ENCODE measurements at places on chromosomes 13 and 19. TPM values are rescaled to one million over a fixed set of nuclear protein-coding genes. Genes with fewer than 3 reads are reported as not detected.
A peak's percentile ranks its signal among the peaks of the same experiment; 100 is the strongest.

LGALS7B gene
- not detected for total RNA-seq

DNA sequence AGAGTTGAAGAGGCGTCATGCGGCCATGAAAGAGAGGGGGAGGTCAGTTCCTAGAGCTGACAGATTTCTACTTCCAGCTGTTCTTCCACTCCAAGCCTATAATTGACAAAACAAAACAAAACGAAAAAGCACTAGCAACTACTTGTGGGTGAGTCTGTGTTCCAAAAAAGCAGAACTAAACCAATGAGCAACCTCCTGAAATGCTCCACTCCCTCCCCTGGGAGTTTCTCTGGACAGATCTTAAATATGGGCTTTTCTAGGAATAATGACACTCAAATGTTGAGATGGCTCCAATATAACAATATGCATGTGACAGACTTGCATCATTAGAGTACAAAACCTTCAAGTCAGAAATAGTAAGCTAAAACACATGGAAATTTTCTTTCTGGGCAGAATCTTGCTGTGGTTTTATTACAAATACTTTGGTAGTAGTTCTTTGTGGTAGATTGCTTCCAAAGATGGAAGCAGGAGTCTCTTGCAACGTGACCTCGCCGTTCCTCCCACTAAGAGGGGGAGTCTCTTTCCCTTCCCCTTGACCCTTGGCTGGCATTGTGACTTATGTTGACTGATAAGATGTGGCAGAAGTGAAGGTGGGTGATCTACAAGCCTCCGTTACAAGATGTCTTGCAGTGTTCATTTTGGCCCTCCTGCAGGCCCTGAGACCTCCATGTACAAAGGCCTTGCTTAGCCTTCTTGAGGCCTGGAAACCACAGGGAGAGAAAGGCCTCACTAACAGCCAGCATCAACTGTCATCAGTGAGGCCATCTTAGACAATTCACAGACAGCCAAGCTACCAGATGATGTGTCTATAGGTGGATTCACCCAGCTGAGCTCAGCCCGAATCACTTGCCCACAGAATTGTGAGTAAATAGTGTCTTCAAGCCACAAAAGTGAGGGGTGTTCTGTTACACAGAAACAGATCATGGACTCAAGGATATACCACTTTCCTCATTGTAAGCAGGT is 173.1 kb upstream of the RFC3 start:
- peak; percentile 82 for DNase-seq

DNA sequence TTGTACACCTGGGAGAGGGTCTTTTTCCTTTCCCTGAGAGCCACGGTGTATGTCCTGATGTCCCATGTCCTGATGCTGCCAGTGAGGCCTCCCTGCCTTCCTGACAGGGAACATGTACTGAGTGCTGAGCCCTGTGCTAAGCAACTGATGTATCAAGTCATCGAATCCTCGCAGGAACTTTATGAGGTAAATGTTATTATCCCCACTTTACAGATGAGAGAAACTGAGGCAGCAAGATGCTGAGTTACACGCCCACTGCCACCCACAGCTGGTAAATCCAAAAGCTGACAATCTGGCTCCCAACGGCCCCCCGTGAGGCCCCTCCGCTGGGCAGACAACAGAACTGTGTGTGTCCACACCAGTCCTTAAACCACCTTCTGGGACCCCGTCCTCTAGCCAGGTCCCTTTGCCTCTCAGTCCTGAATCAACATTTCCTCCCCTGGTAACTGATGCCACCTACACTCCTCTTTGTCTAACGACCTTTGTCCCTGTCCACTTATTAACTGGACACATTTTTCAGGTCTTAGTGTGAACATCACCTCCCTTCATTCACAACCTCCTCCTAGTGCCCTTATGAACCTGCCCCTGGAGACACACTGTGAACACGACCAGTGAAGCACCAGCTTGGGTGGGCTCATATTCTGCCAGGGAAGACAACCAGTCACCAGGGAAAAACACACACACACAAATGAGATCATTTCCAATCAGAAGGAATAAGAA is 5.4 kb upstream of the VSIG10L start:
- DNase-seq = no peak

DNA sequence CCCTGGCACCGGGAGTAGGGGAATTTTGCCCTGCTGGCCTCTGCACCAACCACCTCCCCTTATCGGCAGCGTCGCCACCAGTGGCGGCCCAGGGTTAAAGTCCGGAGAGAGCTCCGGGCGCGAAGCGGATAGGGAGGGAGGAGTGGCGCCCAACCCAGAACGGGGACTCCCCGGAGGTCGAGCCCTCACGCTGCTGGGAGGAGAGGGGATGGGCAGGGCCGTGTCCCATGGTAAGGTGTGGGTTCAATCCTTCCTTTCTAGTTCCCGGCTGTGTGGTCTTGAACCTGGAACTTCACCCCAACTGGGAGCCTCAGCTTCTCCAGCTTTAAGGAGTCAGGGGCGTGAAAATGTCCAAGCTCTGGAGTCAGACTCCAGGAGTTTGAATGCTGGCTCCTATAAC is 23.3 kb upstream of the BCL3 start:
- no peak for DNase-seq

- no peak for DNase-seq
Measured at GRCh38 chr13:70043685-70044084, 63.9 kb upstream of the ATXN8OS start.

- DNase-seq = no peak
Measured at GRCh38 chr19:2547721-2548120, 71.8 kb downstream of the GADD45B start.

DNA sequence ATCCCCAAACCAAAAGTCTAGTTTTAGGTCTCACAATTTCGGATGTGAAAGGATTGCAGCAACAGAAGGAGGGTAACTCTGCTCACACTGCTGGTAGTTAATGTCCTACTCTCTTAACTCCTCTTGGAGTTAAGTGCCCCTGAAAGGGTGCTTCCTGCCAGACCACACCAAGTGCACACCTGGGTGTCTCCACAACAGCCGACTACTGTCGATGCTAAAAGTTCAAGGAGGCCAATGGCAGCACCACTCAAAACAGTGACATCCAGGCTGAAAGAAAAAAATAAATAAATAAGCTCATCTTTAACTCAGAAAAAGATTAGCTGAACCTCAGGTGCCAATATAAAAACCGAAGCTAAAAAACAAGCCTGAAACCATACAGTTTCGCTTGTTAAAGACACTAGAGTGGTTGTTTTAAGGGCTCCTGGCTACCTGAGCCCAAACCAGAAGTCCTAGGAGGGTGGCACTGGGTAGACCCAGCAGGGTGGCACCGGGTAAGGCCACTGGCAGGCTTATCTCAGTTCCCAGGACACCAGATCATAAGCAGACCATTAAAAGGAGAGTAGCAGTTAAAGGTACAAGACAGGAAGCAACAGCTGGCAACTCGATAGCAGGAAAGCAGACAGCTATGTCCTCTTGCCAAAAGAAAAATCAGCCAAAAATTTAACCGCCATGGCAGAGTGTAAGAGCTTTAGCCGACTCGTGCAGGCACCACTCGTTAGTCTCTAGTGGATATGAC is 39.3 kb downstream of the BRD4 start:
- DNase-seq = peak; percentile 53

GRCh38 chr13:85537601-85538000 is 261.6 kb downstream of the SLITRK6 start:
- no peak for DNase-seq

C19orf33 gene
- 1.7 TPM for total RNA-seq
